ENCODE measurements at places on chromosomes 1 and 21.

- H3K27ac ChIP-seq, result no peak overlapping the region
- H3K36me3 ChIP-seq, result no peaks in the 10 kb centered on the region
- H3K27me3 ChIP-seq, result no peaks in the 10 kb centered on the region
- H3K4me3 ChIP-seq, result no peak overlapping the region
Measured at GRCh38 chr1:15062479-15063099, 91.0 kb upstream of the TMEM51 start.

- H3K4me1 ChIP-seq, result peaks cover 29% of the 10 kb centered on the region
- DNase-seq, result no peak
- no peaks in the 10 kb centered on the region for H3K36me3 ChIP-seq
Measured at GRCh38 chr1:172742599-172743500, 83.9 kb downstream of the FASLG start.

- H3K4me3 ChIP-seq, result no peak overlapping the region
- peaks cover 6% of the 10 kb centered on the region for H3K27me3 ChIP-seq
- H3K27ac ChIP-seq, result no peak overlapping the region
- H3K36me3 ChIP-seq, result no peaks in the 10 kb centered on the region
- DNase-seq, result no peak
Measured at GRCh38 chr1:100861379-100861778, 33.3 kb downstream of the EXTL2 start.

GRCh38 chr1:185291652-185292051, 25.4 kb downstream of the IVNS1ABP start:
- DNase-seq, result no peak
- H3K27me3 ChIP-seq, result no peaks in the 10 kb centered on the region
- H3K4me3 ChIP-seq, result no peak overlapping the region

DNA sequence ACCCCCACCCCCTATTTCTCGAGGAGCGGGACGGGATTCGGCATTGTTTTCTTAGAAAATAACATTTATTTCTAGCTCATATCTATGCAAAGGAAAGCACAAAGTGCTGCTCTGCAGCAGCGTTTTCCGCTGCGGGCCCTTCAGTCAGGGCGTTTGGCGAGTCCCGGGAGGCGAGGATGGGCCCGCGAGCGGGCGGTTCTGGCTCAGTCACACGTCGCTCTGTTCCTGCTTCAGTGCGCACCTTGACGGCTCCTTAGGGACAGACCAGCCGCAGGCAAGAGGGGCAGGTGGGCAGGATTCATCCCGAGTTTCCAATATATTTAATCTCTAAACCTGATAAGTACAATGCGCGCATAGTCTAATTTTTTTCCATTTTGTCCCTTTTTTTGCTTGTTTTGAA, 5.7 kb downstream of the DMRTA2 start:
- peaks cover 9% of the 10 kb centered on the region for H3K36me3 ChIP-seq
- no peak for DNase-seq
- H3K27ac ChIP-seq, result peak overlapping the region; percentile 78
- H3K27me3 ChIP-seq, result peaks cover 77% of the 10 kb centered on the region
- H3K4me1 ChIP-seq, result peaks cover 12% of the 10 kb centered on the region

DNA sequence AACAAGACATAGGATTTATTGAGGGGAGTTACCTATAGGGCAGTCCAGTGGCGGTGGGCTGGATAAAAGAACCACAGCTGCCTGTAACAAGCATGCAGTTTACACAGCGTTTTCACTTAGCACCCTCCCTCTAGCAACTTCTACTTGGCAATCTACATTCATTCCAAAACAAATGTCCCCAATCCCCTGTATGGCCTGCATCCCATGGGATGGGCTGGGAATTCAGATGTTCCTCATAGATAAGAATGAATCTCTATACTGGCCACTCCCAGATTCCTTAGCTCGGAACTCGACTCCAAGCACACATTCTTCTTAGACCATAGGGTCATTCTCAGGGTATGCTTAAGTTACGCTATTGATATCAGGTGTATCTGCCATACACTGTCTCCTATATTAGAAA, 33.3 kb downstream of the PCP4 start:
- no peaks in the 10 kb centered on the region for H3K27me3 ChIP-seq
- H3K4me1 ChIP-seq, result no peaks in the 10 kb centered on the region
- H3K36me3 ChIP-seq, result no peaks in the 10 kb centered on the region
- H3K27ac ChIP-seq, result no peak overlapping the region
- H3K4me3 ChIP-seq, result no peak overlapping the region

- no peak for DNase-seq
- H3K27me3 ChIP-seq, result no peaks in the 10 kb centered on the region
- H3K27ac ChIP-seq, result no peak overlapping the region
- H3K4me1 ChIP-seq, result peaks cover 12% of the 10 kb centered on the region
- H3K36me3 ChIP-seq, result peaks cover 68% of the 10 kb centered on the region
Measured at GRCh38 chr1:235136111-235136510, 7.5 kb upstream of the TOMM20 start.

DNA sequence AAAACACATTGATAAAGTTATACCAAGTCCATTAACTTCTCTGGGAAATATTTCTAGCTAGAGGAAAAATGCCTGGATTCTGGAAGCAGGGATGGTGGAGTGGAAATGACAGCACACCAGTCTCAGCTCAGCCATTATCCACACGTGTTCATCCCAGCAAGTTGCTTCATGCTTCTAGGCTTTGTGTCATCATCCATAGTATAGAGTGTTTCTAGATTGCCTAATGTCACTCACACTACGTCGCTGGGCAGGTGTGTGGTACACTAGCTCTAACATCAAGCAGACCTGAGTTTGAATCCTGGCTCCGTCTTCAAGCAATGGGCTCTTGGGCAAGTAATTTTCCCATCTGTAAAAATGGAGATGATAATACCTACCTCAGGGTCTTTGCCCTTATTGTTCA, 326.3 kb downstream of the PBX1 start:
- no peak for DNase-seq
- H3K4me1 ChIP-seq, result no peaks in the 10 kb centered on the region
- no peaks in the 10 kb centered on the region for H3K27me3 ChIP-seq
- H3K4me3 ChIP-seq, result no peak overlapping the region

DNA sequence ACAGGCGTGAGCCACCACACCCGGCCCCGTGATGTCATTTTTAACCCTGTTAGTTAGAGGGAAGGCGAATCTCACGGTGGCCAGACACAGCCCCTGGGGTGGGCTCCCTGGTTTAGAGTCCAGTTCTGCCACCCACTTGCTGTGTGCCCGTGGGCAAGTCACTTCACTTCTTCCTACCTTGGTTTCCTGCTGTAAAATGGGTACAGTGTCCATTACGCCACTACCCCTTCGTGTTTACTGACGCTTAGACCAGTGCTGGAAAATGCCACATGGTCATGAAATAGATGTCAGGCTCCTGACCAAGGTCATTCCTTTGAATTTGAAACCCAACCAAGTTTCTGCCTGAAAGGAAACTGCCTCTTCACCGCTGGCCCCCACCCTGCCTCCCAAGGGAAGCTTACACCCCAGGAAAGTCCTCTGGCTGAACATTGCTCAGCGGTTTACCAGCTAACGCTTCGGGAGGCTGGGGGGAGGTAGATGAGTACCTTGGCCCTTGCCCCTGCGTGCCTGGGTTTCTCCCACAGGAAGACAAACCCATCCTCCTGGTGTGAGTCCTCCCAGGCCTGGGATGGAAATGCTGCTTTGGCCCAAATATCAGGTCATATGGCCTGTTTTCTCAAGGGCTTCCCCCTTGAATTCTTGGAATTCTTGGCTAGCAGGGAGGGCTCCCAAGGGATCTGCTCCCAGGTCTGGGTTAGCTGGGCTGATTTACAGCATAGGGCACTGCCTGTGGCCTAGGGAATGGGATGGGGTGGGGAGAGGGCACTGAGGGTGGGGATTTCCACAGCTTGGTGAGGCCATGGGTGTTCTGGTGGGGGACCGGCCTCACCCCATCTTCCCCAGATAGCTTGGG, 7.6 kb upstream of the AADACL4 start:
- H3K36me3 ChIP-seq, result peaks cover 4% of the 10 kb centered on the region
- no peak for DNase-seq
- H3K4me1 ChIP-seq, result peaks cover 7% of the 10 kb centered on the region

- H3K27me3 ChIP-seq, result peaks cover 22% of the 10 kb centered on the region
- H3K27ac ChIP-seq, result no peak overlapping the region
- no peak overlapping the region for H3K4me3 ChIP-seq
- no peaks in the 10 kb centered on the region for H3K4me1 ChIP-seq
- H3K36me3 ChIP-seq, result no peaks in the 10 kb centered on the region
- no peak for DNase-seq
Measured at GRCh38 chr1:181296180-181296579, 187.1 kb upstream of the CACNA1E start.

GRCh38 chr1:248189026-248189425, 8.0 kb upstream of the OR2M3 start:
- H3K27me3 ChIP-seq, result no peaks in the 10 kb centered on the region
- H3K36me3 ChIP-seq, result no peaks in the 10 kb centered on the region
- H3K4me1 ChIP-seq, result no peaks in the 10 kb centered on the region
- no peak for DNase-seq
- no peak overlapping the region for H3K27ac ChIP-seq
- no peak overlapping the region for H3K4me3 ChIP-seq

DNA sequence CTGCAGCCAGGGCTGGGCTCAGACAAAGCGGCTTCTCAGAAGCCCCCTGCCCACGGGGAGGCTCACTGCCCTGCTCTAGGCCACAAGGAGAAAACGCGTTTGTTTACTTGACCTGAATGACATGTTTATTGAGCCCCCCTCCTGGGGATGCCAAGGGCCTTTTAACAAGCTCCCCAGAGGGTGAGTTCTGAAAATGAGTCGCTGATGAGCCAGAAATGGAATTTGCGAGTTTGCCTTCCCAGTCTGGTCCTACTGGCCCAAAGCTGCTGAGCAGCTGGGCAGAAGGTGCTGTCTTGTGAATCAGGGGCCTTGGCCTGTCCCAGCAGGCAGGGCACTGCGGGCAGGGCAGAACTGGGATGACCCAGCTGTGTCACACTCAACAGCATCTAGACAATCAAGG, 120.6 kb downstream of the SYF2 start:
- H3K27me3 ChIP-seq, result peaks cover 11% of the 10 kb centered on the region
- peaks cover 10% of the 10 kb centered on the region for H3K36me3 ChIP-seq
- H3K4me3 ChIP-seq, result no peak overlapping the region
- H3K27ac ChIP-seq, result no peak overlapping the region
- H3K4me1 ChIP-seq, result peaks cover 10% of the 10 kb centered on the region

DNA sequence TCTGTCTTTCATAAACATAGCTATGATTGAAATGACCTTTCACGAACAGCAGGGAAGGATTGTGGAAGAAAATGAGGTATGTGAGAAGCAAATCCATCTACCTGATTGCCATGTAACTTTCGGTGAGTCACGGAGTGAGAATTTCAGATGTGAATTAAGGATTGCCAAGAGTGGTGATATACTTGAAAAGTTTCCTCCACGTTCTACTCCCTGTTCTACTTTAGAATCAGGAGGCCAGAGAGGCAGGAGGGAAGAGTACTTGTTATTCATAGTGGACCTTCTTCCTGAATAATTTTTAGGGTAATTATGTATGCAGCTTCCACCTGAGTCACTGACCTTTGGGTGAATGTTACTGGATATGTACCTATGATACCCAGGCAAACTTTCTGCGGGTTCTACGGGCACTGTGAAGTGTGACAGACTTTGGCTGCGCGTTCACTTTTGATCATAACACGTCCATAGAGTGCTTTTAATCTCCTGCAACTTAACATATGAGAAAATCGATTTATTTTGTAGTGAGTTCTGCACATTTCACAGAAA, 2.6 kb upstream of the KCNE1 start:
- no peaks in the 10 kb centered on the region for H3K27me3 ChIP-seq
- H3K27ac ChIP-seq, result no peak overlapping the region
- no peak for DNase-seq

DNA sequence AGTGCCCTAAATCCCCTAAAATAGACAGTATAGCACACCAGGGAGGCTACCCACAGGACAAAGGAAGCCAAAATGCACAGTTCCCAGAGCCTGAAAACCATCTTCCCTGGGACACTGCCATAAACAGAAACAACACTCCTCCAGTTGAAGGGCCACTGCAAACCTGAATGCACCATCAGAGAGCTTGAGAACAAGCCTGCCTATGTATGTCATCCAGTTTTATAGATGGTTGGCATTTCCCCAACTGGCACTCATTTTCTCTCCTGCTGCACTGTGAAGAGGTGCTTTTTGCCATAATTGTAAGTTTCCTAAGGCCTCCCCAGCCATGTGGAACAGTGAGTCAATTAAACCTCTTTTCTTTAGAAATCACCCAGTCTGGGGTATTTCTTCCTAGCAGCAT, 169.0 kb downstream of the AGBL4 start:
- no peak overlapping the region for H3K27ac ChIP-seq
- H3K36me3 ChIP-seq, result no peaks in the 10 kb centered on the region
- no peak overlapping the region for H3K4me3 ChIP-seq

DNA sequence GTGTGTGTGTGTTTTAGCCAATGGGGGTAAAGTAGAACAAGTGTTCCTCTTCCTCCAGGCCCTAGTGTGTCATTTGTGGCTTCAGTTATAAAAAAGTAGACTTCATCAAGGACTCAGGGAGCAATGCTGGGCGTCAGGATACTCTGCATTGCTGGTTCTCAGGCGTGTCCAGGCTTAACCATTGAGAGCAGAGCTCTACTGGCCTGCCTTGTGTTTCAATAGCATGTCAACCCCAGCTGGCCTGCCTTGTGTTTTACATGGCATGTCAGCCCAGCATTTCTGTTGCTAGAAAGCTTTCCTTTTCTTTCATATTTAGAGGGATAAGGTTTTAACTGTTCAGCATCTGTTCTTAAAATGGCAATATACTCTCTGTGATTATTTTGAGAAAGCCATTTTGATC, 117.6 kb upstream of the TMPRSS15 start:
- no peaks in the 10 kb centered on the region for H3K4me1 ChIP-seq
- DNase-seq, result no peak
- H3K27ac ChIP-seq, result no peak overlapping the region
- no peaks in the 10 kb centered on the region for H3K27me3 ChIP-seq

DNA sequence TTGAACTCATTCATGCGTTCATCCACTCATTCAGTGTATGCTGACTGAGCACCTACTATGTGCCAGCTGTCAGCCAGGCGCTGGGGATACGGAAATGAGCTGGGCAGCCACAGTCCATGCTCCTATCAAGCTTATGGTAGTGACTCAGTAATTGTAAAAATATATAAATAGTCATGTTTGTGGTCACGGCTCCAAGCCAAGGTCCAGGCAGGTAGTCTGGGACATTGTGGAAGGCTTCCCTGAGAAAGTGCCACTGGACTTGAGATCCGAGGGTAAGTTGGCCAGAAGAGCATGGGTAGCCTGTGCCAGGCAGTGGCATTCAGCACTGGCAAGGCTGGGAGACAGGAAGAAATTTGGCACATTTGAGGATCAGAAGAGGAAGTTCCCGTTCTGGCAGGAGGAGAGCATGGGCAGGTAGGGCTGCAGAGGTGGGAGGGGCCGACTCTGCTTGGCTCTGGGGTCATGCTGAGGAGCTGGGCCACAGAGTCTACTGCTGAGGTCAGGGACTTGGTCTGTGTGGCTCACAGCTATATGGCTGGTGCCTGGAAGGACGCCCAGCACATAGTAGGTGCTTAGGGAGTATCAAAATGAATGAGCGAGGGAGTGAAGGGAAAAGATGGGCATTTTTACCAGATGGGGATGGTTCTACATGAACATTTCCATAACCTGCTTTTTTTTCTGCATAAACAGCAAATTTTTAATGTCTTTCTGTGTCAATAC, 6.9 kb downstream of the PTPRF start:
- H3K4me1 ChIP-seq, result no peaks in the 10 kb centered on the region
- no peak overlapping the region for H3K27ac ChIP-seq
- DNase-seq, result no peak
- no peaks in the 10 kb centered on the region for H3K36me3 ChIP-seq
- no peak overlapping the region for H3K4me3 ChIP-seq

All from T-helper 2 cell treated with Interferon-gamma antibody and Interleukin-4, amounts not matched to agents 5 μg/mL and 100 μg/mL, for 36 hours (primary cell).